AML-193 (cell line): ENCODE measurements at places on chromosomes 5 and 9.
A peak's percentile ranks its signal among the peaks of the same experiment; 100 is the strongest.

DNA sequence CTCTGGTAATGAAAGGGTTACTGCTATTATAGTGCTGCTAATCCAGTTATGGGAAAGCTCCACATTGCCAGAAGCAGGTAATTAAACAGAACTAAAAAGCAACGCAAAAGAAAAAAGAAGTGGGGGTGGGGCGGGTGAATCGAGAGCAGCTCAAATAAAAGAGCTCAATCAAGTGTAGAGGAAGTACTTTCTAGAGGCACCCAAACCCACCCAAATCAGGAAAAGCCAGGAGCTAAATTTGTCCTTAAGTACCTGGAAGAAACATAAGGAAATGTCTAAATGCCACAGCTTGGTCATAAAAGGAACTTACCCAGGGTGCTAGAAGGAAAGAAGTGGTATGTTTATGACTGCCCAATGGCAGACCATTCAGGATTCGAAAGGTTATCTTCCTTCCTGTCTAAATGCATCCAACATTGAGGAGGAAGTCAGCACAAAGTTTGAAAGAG is 2.4 kb upstream of the RNF145 start:
- DNase-seq = peak; percentile 16

DNA sequence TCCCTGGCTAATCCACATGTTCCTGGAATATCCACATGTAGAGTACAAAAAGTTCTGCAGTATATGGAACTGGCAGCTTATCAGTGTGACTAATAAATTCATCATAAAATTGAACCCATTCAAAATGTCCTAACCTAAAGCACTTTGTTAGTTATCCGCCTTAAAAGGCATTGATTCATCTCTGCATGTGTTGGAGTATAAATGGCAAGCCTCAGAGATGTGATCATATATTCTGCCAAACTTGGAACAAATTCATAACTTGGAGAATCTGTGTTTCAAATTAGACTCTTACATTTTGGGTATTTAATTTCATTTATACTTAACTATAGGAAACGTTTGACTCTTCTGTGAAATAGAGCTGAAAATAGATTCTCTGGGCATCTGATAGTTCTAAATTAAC is 25.2 kb upstream of the NREP start:
- no peak for DNase-seq

DNA sequence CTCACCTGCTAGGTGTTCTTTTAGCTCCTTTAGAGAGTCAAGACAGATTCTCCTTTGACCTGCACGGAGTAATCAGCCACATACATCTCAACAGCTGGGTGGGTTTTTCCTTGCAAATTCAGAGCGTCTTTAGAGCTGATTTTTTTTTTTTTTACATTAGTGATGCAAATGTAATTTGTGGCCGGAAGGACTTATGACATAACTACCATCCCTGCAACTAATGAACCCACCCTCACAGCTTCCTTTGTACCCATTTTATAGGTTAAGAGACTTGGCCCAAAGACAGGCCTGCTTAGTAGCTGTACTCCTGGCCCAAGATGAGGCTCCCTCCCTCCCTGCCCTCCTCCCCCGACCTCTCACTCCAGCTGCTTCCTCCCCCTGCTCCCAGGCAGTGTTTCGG is 69.9 kb upstream of the NIPAL4 start:
- DNase-seq = no peak

DNA sequence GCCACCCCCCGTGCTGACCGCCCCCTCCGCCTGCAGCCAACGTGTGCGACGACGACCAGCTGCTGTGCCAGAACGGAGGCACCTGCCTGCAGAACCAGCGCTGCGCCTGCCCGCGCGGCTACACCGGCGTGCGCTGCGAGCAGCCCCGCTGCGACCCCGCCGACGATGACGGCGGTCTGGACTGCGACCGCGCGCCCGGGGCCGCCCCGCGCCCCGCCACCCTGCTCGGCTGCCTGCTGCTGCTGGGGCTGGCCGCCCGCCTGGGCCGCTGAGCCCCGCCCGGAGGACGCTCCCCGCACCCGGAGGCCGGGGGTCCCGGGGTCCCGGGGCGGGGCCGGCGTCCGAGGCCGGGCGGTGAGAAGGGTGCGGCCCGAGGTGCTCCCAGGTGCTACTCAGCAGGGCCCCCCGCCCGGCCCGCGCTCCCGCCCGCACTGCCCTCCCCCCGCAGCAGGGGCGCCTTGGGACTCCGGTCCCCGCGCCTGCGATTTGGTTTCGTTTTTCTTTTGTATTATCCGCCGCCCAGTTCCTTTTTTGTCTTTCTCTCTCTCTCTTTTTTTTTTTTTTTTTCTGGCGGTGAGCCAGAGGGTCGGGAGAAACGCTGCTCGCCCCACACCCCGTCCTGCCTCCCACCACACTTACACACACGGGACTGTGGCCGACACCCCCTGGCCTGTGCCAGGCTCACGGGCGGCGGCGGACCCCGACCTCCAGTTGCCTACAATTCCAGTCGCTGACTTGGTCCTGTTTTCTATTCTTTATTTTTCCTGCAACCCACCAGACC is 80.2 kb downstream of the NTNG2 start:
- no peak for DNase-seq

- peak; percentile 27 for DNase-seq
Measured at GRCh38 chr5:55172937-55173686, at the start of gene CDC20B. Gene CDC20B, minus strand, starts transcription at chr5:55173177. Its CDS starts 177 bp downstream, at chr5:55173000.

- DNase-seq = no peak
Measured at GRCh38 chr5:156704139-156704538, 146.0 kb upstream of the PPP1R2B start.

GRCh38 chr5:107425541-107426031 is 245.2 kb downstream of the EFNA5 start:
- DNase-seq = no peak

DNA sequence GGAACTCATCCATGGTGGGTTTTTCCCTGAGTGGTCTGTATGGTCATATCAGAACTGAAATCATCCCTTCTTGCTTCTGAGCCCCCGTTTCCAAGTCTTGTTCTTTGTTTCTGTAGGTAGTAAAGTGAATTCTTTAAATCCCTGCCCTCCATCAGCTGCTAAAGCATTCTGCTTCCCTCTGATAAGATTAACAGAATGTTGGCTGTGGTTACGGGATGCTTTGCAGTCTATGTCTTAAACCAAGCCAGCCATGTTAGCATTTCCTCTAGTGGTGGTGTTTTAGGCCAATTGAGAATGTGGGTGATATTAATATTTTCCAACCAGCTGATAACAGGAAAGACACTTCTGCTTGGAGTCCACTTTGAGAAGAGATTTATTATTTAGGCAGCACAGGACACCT is 22.0 kb upstream of the KCNIP1 start:
- no peak for DNase-seq

DNA sequence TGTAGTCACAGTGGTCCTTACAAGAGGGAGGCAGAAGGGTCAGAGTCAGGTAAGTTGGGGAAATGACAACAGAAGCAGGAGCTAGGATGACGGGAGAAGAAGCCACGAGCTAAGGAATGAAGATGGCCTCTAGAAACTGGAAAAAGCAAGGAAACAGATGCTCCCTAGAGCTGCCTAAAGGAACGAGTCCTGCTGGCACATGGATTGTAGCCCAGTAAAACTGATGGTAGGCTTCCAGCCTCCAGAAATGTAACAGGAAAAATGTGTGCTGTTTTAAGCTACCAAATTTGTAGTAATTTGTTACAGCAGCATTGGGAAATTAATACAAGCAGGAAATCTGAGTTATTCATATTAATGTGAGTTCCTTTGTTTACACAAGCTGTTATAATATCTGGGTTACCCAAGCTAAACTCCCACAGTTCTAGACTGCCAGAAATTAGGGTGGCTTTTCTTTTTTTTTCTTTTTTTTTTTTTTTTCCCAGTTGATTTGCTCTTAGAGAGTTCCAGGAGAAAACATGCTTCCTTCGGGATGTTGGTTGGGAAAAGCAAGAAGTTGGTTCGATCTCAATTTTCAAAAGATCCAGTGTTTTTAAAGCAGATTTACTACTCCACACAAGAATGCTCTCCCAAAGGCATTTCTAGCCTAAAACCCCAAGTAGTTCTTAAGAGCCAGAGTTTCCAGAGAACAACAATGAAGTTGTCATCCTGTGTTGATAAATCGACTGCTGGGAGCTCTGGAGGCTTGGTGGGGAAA is 400.0 kb upstream of the SLC24A2 start:
- no peak for DNase-seq

DNA sequence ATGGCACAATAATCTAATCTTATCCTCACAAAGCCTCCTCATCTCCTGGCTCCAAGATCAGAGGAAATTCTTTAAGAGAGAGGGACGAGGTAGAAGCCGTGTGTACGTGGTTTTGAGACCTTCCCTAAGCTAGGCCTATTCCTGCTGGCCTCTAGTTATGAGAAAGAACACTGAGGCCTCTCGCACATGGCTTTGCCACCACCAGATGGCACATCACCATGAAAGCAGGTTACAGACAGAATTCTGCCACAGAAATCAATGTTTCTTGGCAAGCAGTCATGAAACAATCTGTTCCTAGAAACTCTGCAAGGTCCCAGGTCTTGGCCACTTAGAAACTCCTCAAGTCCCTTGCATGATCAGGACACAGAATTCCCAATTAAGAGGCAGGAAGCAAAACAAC is 268.2 kb upstream of the TAS2R1 start:
- peak; percentile 2 for DNase-seq

- no peak for DNase-seq
Measured at GRCh38 chr5:9118852-9119251, 427.0 kb downstream of the SEMA5A start.

- DNase-seq = no peak
Measured at GRCh38 chr5:124398460-124398859, 348.0 kb downstream of the ZNF608 start.

- DNase-seq = peak; percentile 64
Measured at GRCh38 chr5:142356716-142357468, 32.1 kb upstream of the SPRY4 start.

GRCh38 chr5:134564396-134564795 is 38.9 kb downstream of the JADE2 start:
- DNase-seq = no peak

GRCh38 chr9:126336736-126337325 is 10.2 kb downstream of the MVB12B start:
- no peak for DNase-seq

DNA sequence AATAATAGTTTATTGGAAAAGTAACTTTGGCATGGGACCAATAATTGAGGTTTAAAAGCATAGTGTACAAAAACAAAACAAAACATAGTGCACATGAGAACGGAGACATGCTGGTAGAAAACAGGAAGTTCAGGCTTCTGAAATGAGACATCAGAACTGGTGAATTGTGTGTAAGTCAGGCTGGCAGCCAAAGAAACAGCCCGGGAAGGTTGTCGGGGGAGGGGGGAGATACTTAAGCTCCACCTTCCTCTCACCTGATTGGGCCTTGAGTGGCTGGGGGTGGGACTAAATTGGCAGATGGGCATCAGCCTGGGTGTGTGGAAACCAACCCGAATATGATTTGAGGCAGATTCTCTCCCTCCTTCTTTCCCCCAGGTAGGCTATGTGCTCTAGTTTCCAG is 256.3 kb downstream of the SMARCA2 start:
- DNase-seq = peak; percentile 24

DNA sequence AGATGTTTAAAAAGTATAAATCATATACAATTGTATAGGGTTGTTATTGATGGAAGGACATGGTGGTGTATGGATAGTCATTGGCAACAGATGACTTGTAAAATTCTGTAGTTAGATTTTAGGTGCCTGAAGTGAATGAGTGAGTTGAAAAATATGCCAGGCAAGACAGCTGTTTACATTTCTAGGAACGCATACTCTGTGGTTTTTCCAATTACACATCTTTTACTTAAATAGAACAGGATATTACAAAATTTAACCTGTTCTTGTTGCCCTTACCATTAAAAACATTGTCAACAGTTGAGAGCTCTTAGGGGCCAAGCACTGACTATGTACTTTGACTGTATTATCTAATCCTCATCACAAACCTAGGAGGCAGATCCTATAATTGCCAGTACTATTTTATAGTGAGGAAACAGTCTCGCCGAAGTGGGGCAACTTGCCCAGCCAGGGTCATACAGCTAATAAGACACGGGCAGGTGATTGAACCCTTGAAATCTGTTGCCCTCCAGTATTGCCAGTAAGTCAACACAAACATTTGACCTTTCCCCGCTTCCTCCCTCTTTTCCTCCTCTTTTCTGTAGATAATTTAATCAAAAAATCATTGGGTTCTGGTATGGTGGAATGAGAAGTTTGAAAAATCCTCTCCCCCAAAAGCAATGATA is 88.6 kb downstream of the MACROH2A1 start:
- DNase-seq = peak; percentile 40

DNA sequence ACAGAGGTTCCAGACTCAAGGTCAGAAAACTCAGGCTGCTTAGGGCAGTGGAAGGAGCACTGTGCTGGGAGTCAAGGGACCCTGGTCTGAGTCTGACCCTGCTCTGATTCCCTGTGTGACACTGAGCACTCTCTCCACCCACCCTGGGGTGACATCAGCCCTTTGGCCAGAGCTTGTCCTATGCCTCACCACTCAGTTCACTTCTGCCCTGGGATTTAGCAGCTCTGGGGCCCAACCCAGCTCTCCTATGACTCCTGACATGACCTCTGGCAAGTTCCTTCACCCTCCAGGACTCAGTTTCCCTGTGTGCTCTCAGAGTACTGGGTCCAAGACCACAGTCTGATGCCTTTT is 63.9 kb downstream of the FAM114A2 start:
- DNase-seq = no peak

DNA sequence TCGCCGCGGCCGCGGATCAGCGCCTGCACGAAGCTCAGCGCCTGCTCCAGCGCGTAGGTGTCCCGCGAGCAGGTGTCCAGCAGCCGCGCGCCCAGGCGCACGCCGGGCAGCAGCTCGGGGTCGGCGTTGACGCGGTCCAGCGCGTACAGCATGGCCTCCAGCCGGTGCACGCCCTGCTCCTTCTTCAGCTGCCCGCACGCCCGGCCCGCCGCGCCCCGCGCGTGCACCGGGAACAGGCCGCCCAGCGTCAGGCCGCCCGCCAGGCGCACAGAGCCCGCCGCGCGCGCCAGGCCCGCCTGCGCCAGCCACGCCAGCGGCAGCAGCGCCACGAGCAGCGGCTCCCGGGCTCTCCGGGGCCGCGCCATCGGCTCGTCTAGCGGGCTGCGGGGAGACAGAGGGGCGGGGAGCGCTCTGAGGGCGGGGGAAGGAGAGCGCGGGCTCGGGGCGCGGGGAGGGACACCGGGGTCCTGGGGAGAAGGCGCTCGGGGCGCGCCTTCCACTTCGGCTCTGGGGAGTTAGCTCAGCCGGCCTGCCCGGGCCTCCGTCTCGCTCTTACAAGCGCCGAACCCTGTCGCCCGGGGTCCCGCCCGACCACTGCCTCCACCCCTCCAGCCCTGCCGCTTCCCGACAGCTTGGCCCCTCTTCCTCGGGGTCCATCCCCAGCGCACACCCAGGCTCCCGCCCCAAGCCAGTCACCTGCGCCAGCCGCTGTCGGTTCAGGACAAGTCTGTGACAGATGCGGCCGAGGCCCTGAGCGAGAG is at the start of gene GRM6:
Gene GRM6, minus strand, starts transcription at position 741 of the 761 bp plus-strand sequence. Its CDS starts 376 bp downstream, at position 365.
- DNase-seq = no peak

GRCh38 chr9:127633216-127633862 is 21.3 kb downstream of the STXBP1 start:
- DNase-seq = no peak

- no peak for DNase-seq
Measured at GRCh38 chr9:19286634-19287188, 56.2 kb downstream of the DENND4C start.

DNA sequence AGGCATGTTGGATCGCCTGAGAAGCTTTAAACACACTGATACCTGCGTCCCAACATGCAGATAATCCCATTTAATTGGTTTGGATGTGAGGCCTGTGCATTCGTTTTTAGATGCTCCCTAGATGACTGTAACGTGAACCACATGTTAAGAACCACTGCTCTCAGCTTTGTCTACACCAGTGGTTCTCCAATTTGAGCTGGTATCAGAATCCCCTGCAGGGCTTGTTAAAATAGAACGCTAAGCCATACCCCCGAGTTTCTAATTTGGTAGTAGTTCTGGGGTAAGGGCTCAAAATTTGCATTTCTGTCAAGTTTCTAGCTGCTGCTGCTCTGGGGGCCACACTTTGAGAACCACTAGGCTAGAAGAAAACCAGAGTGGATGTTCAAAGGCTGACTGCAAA is 74.7 kb downstream of the S1PR3 start:
- DNase-seq = no peak
